ENCODE measurements at places on chromosomes 6 and 20. TPM values are rescaled to one million over a fixed set of nuclear protein-coding genes. Genes with fewer than 3 reads are reported as not detected.

Gene RAMACL
- polyA plus RNA-seq: 0.19 TPM

Gene CCN6
- polyA plus RNA-seq: 0.06 TPM

Gene MYO6
- 7.3 TPM for polyA plus RNA-seq

Gene KCNK16
- not detected for polyA plus RNA-seq

Gene CNBD2
- polyA plus RNA-seq: 2.4 TPM

Gene HS3ST5
- not detected for polyA plus RNA-seq

Gene CRYBG1
- polyA plus RNA-seq: 21.0 TPM

Gene LINC00237
- not detected for polyA plus RNA-seq

Gene TOX2
- polyA plus RNA-seq: 0.10 TPM

Gene IRF4
- not detected for polyA plus RNA-seq

Gene OPRM1
- polyA plus RNA-seq: not detected

Data from foreskin keratinocyte (primary cell).